AG09319 (cell line): ENCODE measurements at places on chromosomes 3 and 15.

DNA sequence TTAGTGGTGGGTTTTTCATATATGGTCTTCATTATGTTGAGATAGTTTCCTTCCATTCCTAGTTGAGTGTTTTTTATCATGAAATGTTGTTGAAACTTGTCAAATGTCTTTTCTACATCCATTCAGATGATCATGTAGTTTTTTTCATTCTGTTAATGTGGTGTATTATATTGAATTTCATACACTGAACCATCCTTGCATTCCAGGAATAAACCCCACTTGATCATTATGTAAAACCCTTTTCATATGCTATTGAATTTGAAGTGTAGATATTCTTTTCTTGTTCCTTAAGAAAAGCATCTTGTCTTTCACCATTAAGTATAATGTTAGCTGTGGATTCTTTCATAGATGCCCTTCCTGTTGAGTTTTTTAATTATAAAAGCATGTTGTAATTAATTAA lies 42.9 kb downstream of the PIAS1 start:
- DNase-seq, result no peak

- no peak for DNase-seq
Measured at GRCh38 chr3:164155400-164155799, 922.9 kb downstream of the SI start.

DNA sequence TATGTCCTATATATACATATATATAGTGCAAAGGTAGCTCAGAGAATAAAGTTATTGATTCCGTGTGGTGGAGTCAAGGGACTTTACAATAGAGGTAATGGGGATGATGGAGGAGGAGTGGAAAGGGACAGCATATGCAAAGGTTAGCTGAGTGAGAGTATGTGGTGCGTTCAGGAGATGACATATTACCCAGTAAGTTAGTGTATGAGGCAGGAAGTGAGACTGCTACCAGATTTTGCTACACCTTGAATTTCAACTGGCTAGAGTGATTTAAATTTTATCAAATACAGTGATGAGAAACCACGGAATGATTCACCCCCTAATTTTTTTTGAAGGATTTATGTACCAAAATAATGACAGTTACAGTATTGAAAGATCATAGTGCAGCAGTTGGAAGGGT lies 2.8 kb downstream of the ACTL6A start:
- DNase-seq, result no peak

- DNase-seq, result no peak
Measured at GRCh38 chr15:62026487-62027262, 33.6 kb downstream of the VPS13C start.

DNA sequence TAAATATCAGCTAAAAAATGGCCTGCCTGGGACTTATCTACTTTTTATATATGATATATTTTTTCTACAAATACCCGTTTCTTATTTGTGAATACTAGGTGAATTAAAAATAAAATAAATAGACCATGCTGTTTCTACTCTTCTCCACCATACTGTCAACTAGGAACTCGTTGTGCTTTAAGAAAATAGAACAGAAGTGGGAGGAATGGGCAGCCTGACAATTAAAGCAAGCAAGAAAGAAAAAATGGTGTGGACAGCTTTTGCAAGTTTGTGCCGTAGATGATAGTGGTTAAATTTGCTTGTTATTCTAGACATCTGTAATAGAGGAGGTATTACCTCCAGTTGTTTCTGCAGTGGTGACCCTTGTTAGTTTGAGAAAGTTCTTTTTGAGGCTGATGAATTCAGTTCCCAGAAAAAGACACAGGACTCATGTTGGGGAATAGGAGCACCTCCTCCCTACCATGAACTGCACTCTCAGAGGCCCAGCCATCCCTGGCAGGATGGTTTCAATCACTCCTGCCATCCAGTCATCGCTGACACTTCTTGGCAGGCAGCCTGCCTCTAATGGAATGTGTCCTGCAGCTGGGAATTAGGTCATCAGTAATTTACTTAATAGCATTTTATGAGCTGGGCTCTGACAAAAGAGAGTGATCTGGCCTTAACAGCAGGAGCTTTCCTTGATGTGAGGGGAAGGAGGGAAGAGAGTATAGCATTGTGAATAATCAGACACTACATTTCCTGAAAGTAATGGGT lies 105.0 kb upstream of the GAP43 start:
- DNase-seq, result no peak

- DNase-seq, result no peak
Measured at GRCh38 chr3:15181963-15182362, 24.1 kb upstream of the CAPN7 start.

GRCh38 chr3:128077202-128077624 lies 25.0 kb downstream of the SEC61A1 start:
- no peak for DNase-seq

DNA sequence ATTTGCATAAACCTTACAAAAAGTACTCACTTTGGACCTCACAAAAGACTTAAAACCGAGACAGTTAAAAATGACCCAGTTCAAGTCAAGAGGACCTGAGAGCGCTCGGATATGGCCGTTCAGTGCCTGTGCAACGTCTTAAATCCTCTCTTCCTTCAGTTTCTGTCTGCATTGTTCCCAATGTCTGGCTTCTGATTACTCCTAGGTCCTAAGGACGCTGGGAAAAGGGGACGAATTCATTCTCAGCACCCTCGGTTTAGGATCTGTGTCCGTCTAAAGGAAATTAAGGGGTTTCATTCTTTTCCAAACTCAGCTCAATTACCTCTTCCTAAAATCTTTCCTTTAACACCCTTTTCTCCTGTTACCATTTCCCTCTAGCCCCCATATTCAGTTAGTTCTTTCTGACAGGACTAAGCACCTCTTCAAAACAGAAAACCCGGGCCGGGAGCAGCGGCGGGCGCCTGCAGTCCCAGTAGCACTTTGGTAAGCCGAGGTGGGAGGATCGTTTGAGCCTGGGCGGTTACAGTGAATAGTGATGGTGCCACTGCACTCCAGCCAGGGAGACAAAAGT lies 970 bp downstream of the DPPA4 start:
- no peak for DNase-seq

- DNase-seq, result peak; percentile 82
Measured at GRCh38 chr3:100041328-100041749, 73.0 kb downstream of the FILIP1L start.

- no peak for DNase-seq
Measured at GRCh38 chr15:65245096-65245856, 34.0 kb upstream of the CILP start.

- DNase-seq, result no peak
Measured at GRCh38 chr3:62574266-62574898, 201.0 kb upstream of the FEZF2 start.

DNA sequence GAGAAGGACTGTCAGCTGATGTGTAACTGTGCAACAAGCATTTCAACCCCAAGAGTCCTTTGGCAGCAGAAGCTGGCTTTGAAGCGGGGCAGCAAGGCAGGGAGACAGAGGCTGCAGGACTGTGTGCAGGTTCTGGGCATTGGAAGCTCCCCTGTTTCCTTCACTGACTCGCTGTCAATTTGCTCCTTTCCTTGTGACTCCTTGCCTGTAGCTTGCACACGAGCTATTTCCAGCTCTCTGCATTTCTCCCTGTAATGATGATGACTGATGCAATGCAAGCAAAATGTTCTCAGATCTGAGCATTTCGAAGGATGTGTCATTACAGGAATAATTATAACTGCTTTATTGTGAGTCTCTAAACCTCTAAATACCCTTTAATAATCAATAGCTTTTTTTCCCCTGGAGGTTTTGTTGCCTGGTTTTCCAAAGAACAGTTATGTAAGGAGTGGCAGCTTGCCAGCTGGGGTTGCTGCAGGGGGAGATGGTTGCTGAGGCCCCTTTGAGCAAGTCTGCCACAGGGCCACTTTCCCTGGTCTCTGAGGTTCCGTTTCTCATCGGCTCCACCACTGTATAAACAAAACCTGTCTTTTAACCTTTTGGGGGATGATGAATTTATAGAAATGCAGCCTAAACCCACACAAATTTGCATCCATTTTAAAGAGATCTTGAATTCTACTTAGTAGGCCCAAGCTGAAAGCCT lies 2.8 kb downstream of the APOD start:
- DNase-seq, result peak; percentile 47

GRCh38 chr15:90838139-90838538 lies 30.2 kb upstream of the FURIN start:
- no peak for DNase-seq

DNA sequence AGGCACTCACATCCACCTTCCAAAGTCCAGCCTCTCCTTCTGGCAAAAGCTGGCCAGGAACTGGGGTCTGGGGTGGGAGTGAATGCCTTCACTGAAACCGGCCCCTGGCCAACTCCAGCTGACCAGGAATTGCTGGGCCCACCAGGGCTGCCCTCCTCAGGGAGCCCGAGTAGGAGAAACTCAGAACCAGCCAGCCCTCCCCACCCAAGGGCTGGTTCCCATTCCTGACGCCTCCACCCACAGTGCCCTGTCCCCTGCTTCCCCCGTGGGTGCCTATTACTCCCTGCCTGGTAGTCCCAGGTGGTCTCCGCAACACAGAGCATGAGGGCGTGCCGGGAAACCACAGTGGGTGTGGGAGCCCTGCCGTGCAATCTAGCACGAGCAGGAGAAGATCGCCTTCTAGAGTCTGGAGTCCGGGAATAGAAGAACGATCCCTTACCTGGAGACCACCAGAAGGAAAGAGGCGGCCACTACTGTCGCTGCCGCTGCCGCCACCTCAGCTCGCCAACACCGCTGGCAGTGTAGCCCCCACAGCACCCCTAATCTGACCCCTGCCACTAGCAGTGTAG lies 178.8 kb downstream of the POTEB3 start:
- no peak for DNase-seq

- DNase-seq, result no peak
Measured at GRCh38 chr3:140403608-140404007, 274.3 kb upstream of the TRIM42 start.

DNA sequence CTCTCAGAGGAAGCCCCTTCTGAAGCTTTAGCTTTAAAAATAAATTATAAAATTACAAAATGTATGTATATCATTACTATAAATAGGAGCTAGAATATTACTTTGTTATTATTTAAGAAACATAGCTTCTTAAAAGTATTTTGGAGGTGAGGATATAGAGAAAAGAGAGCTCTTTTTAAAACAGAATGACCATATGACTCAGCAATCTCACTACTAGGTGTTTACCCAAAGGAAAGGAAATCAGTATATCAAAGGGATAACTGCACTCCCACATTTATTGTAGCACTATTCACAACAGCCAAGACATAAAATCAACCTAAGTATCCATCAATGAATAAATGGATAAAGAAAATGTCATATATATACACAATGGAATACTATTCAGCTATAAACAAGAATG lies 119.6 kb downstream of the DMXL2 start:
- DNase-seq, result no peak

DNA sequence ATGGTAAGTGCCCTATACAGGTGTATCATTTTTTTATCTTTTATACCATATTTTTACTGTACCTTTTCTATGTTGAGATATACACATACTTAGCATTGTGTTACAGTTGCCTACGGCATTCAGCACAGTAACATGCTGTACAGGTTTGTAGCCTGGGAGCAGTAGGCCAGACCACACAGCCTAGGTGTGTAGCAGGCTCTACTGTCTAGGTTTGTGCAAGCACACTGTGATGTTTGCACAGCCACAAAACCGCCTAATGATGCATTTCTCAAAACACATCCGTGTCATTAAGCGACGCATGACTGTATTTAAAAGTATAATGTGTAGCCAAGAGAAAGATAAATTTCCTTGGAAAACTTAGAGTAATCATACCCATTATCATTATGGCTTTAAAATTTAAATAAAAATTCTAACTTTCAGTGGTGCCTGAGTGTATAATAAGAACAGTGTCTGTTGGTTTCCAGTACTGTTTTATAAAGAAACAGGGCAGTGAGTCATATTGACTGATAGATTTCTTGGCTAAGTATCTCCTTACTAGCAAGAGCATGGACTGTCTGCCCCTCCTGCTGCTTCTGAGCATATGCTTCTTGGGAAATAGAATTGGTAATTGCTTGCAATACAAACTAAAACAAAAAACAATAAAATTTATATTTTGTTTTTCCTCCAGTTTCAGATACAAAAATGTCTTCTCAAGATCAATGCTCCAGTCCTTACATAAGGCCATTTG lies 18.3 kb downstream of the CALML4 start:
- no peak for DNase-seq

- DNase-seq, result no peak
Measured at GRCh38 chr15:78110096-78110495, 17.7 kb downstream of the SH2D7 start.

GRCh38 chr3:144369129-144369879 lies 397.7 kb downstream of the DIPK2A start:
- DNase-seq, result no peak

DNA sequence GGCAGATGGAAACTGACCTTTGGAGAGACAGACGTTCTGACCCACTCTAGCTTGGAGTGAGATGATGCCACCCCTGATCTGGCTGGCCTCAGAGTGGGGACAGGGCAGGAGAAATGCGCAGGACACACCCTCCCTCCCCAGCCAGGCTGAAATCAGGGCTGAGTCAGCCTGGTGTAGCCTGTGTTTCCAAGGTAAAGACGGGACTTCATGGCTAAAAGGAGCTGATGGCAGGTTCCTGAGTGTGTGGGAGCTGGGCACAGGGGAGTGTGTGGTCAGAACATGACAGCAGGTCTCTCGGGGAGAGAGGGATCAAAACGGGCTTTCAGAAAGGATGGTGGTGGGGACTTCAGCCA lies 14.6 kb upstream of the POLG start:
- no peak for DNase-seq

- DNase-seq, result no peak
Measured at GRCh38 chr3:191774485-191774884, 313.5 kb downstream of the PYDC2 start.

- no peak for DNase-seq
Measured at GRCh38 chr3:73719861-73720260, 95.1 kb upstream of the PDZRN3 start.

DNA sequence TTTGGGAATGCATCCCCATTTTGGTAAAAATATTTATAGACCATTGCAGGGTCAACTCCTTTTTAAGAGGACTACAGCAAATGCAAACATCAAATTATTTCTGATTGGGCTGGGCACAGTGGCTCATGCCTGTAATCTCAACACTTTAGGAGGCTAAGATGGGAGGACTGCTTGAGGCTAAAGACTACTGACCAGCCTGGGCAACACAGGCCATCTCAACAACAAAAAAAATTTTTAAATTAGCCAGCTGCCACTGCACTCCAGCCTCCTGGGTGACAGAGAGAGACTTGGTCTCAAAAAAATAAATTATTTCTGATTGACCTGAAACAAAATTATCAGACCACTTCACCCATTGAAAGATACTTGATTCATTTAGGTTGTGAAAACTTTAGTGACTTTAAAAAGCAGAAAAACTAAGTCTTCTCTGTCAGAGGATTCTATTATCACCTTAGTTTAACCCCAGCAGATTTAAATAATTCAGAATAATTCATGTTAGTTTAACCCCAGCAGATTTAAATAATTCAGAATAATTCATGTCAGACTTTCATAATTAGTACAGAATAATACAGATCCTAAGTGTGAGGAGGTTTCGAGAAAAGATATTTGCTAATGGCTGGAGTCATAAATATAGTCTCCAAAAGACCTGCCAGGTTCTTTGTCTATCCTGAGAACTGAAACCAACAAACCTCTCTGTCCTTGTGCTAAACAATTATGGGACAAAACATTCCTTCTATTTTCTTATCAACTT lies 183.6 kb upstream of the STT3B start:
- no peak for DNase-seq

GRCh38 chr3:100838157-100838556 lies 128.9 kb downstream of the TFG start:
- DNase-seq, result no peak

- no peak for DNase-seq
Measured at GRCh38 chr15:62241135-62241770, 76.2 kb upstream of the C2CD4B start.

GRCh38 chr3:120568598-120568997 lies 27.5 kb upstream of the NDUFB4 start:
- DNase-seq, result no peak

GRCh38 chr15:34987609-34988026 lies 469 bp downstream of the ZNF770 start:
- DNase-seq, result no peak
